ENCODE measurements at places on chromosomes 1 and 21.

GRCh38 chr1:111911776-111912515 lies 77.5 kb downstream of the KCND3 start:
- no peak for DNase-seq

DNA sequence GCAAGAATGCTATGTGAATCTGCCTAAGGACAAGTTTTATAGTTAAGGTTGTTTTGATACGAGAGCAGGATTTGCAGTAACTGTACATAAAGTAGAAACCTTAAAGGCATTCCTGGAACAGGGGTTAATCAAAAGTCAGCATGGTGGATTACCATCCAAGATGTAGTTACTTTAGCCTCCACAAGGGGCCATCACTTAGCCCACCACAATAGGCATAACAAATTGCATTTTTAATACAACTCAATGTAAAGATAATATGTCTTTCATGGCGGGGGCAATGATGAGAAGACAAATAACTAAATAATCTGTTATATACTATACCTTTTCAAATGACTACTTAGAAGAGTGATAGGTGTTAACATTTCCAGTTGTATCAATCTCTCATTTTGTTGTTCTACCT lies 611.2 kb upstream of the ADGRL4 start:
- DNase-seq = no peak

DNA sequence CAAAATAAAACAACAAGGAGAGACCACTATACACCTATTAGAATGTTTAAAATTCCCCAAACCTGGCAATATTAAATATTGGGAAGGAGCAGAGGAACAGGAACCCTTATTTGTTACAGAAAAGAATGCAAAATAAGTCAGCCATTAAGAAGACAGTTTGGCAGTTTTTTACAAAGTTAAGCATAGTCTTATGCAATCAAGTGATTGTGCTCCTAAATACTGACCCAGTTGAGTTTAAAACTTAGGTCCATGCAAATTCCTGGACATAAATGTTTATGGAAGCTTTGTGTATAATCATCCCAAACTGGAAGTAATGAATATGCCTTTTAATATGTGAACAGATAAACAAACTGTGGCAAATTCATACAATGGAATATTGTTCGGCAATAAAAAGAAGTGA lies 72.9 kb upstream of the RGS4 start:
- DNase-seq = no peak

DNA sequence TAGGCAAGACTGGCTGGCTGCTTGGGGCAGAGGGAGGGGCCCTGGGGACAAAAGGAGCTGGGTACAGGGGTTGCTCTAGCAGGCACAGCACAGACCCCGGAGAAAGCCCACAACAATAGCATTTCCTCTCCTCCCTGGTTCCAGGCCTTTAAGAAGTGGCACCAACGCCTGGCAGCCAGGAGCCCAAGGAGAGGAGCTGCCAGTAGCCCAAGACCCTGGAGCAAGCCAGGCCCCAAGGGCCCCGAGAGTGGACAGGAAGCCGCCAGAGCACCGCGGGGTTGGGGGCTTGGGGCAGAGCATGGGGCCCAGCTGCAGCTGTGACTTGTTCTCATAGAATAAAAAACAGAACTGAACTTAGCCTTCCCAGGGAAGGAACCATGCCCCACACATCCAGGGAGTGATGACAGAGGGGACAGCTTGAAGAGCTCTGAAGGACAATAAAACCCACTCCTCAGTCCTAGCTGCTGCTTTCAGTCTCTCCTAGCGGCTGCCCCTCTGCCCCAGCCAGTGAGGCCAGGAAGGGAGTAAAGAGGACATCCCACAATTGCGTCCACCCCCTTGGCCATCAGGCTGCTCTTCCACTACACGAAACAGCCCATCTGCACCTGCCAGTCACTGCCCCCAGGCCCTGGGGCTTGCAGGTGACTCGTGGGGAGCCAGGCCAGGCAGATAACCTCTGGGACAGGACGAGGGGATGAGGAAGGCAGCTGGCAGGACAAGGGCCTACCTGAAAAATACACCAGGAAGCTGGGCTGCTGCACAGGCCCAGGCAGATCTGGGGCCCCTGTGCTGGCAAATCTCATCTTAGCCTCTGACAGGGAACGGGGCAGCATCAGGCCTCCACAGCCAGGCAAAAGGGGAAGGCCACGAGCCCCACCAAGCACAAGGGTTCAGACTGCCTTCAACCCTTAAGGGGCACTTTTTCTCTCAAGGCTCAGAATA lies 16.4 kb downstream of the MTHFR start:
- DNase-seq = no peak

DNA sequence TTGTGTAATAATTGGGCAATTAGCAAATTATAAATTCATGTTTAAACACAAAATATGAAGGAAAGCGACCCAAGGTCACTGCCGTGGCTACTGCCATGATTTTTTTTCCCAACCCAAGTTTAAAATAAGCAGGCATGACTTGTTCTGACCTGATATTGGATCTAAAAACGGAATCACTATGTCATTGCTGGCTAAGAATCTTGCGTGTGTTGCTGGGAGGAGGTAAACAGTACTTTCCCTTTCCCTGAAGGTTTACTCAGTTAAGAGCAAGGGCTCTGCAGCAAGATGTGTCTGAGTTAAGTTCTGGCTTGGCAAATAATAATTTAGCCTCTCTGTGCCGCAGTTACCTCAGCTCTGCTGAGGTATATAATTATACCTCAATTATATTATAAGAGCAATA lies 125.7 kb upstream of the L1TD1 start:
- no peak for DNase-seq

DNA sequence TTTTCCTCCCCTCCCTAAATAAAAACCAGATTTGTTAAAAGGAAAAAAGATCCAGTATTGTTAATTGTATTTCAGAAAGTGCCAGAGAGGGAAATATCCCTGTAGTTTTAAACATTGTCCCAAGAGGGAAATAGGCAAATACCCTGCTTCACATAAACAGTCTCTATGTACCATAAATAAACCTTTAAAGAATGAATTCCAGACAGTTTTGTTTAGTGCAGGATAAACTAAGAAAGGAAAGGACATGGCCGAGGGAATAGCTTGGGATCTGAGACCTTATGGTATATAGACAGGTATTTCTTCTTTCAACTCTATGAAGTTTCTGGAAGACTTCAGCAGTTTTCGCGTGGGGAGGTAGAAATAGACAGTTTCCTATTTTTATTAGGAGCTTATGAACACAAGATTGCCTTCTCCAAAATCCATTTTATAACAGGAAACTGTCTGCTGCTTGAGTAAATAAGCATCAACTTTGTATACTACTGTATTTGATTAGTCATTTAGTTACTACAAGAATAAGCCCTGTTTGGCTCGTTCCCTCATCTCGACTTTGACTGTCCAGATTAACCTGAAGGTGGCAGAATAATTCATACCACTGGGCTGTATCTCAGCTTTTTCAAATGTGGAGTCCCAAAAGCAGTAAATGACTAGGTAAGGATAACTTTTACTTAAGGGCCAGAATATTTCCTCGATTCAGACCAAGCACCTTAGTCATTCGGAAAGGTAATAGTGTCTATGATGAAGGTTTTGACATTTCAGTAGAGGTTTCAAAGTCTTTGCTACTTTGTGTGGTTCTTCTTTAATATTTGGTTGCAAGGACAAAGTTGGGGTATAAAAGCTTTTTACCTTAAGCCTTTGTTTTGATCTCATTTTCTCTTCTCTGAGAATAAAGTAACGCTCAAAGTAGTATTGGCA lies 177.5 kb downstream of the VPS13D start:
- DNase-seq = no peak

- DNase-seq = peak; percentile 88
Measured at GRCh38 chr1:221203224-221204054, 324.2 kb downstream of the HLX start.

- no peak for DNase-seq
Measured at GRCh38 chr1:13771745-13772144, 71.8 kb downstream of the PRDM2 start.

GRCh38 chr1:223041481-223041880 lies 101.6 kb downstream of the TLR5 start:
- DNase-seq = no peak

DNA sequence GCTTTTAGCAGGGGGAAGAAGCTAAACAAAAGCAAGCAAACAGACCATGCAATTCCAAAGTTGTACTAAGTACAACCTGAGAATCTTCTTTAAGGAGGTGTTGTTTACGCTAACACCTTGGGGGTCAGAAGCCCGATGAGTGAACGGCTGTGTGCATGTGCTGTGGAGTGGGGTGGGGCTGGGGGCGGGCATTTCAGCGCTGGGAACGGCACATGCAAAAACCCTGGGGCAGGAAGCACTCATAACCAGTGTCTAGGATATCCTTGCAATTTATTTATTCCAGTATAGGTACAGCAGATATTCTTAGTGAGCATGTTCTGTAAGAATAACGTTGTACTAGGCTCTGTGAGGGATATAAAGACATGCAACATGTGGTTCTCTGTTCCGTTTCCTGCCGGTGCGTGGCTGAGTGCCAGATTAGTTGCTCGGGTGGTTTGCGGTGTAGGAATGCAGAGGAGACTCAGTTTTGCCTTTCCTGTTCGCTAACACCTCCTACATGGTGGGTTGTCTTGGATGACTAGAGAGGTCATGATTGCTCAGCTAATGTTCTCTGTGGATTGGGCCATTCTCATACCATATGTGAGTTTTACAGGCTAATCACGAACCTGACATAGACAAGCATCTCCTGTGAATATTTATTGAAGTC lies 3.7 kb downstream of the FASLG start:
- DNase-seq = peak; percentile 70

GRCh38 chr1:39148942-39149341 lies 55.6 kb upstream of the MACF1 start:
- DNase-seq = no peak

- no peak for DNase-seq
Measured at GRCh38 chr1:118902711-118903191, 85.4 kb downstream of the TBX15 start.

DNA sequence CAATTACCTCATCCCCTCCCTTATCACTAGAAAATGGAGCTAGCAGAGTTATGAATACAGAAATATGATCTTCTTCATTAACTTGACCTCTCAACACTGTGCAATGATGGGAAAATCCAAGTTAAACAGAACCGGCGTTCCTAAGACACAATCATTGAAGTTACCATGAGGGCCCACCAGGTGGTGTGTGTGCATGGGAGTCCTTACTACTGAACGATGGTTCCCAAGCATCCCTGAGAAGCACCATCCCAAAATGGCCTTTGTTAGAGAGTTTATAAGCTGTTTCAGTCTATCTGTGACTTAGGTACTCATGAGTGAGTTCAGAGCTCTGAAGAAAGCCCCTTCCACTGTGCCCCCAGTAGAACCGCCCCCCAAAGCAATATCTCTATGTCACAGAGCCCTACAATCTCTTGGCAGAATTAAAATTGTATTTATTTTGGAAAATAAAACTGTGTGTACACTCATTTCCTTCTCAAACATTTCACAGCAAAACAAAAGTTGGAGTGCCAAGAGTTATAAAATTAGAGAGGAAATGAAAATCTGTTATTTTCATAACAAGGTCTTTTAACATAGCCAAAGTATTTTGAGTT lies 56.8 kb downstream of the PLD5 start:
- peak; percentile 25 for DNase-seq

- DNase-seq = peak; percentile 86
Measured at GRCh38 chr1:207888652-207889051, 22.3 kb downstream of the CD34 start.

DNA sequence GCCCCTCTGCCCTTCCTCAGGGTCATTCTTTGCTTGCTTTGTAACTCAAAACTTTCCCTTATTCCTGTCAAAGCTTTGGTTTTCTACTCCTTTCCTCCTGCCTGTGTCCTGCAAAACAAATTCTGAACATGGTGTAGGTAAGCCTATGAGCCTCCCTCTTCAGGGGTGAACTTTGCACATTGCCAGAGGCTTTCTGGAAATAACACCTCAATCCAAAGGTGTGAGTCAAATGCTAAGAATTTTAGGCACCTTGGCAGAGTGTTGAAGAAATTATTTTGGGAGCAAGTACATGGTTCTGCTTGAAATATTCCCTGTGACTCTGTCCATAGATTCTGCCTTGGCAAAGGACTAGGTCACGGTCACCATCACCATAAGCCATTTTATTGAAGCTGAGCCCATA lies 70.0 kb downstream of the PAPPA2 start:
- DNase-seq = no peak

DNA sequence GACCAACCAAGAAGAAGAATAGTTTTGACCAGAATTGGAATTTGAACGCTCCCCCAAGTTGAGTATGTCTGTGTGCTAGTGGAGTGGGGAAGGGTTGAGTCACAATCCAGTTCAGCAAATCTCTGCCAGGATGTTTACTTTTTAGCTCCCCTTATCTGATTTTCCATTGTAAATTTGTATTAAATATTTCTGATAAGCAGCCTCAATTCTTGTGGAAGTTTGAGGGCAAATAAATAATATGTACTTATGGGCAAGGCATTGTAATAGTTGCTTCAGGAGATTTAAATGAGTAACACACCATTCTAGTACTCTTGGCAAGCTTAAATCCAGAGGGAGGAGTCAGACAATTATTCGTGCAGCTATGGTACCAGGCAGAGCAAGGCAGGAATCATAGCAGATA lies 14.4 kb downstream of the CXADR start:
- no peak for DNase-seq

DNA sequence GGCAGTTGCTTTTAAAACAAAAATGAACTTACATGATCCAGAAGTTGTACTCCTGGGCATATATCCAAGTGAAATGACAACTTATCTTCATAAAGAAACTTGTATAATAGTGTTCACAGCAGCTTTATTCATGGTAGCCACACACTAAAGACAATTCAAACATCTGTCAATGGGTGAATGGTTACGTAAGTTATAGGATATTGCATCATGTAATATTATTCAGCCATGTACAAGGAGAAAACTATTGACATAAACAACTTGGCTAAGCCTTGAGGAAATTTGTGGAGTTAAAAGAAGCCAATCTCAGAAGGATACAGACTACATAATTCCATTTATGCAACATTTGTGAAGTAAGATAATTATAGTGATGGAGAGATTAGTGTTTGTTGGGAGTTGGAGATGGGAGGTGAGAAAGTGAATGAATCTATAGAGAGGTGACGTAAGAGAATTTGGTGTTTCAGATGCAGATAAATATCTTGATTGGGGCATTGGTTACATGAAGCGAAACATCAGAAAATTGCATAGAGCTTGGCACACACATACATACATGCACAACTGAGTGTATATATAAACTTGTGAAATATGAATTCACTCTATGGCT lies 49.9 kb upstream of the GRIK1 start:
- no peak for DNase-seq

- DNase-seq = peak; percentile 78
Measured at GRCh38 chr1:8962812-8963530, 17.3 kb downstream of the CA6 start.

DNA sequence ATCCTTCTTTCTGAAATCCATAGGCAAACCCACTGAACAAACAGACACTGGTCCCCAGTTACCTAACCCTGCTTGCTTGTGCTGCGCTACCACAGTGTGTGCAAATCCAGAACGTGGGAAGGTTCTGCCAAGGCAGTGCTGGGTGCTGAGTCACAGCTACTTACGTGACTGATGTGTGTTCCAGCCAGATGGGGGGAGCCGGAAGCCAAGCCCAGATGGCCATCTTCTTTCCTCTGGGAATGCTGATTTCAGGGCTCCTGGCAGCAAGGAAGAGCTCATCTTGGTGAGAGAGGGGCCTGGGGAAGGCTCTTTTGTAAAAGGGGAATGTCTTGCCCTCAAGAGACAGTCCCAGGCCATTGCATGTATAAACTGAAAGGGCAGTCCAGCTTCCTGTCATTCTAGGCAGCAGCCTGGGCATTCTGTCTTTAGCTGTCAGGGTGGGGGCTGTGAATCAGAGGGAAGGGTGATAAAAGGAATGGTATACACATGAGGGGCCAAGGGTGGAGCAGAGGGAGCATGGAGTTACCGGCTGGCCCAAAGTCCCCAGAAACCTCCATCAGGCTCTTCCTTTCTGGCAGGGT lies 54.1 kb downstream of the CD46 start:
- peak; percentile 83 for DNase-seq

- DNase-seq = no peak
Measured at GRCh38 chr21:40639616-40640194, 207.3 kb downstream of the DSCAM start.
